ENCODE measurements at places on chromosomes 4 and X.

GRCh38 chr4:39304651-39305050 lies 61.5 kb downstream of the RFC1 start:
- DNase-seq = no peak

DNA sequence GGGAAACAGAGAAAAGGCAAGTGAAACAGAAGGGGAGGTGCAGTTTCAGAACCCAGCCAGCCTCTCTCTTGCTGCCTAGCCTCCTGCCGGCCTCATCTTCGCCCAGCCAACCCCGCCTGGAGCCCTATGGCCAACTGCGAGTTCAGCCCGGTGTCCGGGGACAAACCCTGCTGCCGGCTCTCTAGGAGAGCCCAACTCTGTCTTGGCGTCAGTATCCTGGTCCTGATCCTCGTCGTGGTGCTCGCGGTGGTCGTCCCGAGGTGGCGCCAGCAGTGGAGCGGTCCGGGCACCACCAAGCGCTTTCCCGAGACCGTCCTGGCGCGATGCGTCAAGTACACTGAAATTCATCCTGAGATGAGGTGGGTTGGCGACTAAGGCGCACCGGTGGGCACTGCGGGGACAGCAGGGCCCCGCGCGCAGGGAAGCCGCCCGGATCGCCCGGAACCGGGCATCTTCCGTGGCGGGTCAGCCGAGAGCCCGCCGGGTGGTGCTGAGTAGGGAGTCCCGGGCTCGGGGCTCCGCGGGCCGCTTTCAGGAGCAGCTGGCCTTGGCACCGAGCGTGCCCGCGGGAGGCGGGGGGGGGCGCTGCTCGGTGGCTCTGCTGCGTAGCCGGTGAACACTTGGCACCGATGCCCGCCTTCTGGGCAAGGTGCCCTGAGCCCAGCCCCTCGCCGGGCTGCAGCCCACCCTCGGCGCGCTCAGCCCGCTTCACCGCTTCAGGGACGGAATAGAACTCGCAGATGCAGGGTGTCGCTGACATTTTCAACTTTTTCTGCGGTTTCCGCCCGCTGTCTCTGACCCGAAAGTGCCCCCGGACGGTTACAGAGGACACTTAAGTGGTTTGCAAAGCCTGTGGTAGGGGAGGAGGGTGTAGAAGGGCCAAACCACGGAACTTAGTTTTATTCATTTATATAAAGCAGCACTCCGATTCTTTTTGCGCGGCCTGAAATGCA lies at the start of gene CD38:
Gene CD38 (plus strand): TSS at position 40 of the 953 bp plus-strand sequence. CDS start 87 bp downstream, at position 127.
- peak; percentile 59 for DNase-seq

DNA sequence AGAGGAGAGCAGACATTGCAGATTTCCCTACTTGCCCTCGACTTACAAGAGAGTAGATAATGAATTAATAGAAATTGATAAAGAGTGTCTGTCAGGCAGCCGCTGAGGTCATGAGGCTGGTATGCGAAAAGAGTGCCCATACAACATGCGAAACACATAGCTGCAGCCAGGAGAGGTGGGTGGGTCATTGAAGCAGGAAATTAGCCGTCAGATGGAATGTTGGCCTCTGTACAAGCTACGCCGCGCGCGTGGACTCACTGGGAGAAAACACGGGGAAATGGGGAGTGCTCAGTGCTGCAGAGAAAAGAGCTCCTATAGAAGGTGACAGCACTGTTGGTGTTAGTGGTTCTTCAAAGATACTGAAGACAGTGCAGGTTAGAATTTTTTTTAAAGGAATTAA lies 125.1 kb downstream of the RAPGEF2 start:
- DNase-seq = no peak

DNA sequence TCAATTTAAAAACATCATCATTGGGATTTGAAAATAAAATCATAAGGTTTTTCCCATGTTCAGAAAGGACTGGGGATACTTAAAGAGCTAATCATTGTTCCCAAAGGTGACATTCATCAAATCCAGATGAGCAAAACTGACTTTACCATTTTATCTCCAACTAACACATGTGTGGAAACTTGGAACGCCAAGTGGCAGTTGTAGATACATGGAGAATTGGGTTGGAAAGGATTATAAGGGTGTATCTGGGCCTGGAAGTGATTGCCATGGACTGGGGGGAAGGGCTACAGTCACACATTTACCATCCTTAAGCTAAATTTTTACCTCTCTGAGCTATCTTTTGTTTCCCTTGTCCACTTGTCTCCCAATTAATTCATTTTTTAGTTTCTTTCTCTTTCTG lies 203.4 kb downstream of the SLC39A8 start:
- no peak for DNase-seq

GRCh38 chrX:138711399-138712347 lies at the start of gene FGF13:
FGF13 (minus strand) TSS chrX:138711717; CDS start chrX:138711003, 714 bp downstream.
- DNase-seq = no peak

DNA sequence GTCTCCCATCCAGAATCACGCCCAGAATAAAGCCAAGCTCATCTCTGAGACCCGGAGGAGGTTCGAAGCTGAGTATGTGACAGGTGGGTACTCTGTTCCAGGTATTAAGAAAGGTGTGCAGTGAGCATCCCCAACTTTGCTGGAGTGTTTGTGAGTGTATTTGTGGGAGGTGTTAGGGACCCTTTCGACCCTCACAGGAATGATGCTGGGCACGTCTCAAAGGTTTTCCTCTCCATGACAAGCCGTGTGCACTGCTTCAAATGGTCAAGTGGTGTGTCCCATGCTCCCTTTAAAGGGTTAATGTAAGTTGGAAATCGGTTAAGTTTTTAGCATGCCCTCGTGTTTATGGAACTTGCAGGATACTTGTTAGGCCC lies 442 bp downstream of the MOSPD2 start:
- no peak for DNase-seq
